ENCODE measurements at places on chromosomes 16 and 17.

- DNase-seq: peak; percentile 53
Measured at GRCh38 chr16:56944954-56945839, 13.3 kb downstream of the HERPUD1 start.

DNA sequence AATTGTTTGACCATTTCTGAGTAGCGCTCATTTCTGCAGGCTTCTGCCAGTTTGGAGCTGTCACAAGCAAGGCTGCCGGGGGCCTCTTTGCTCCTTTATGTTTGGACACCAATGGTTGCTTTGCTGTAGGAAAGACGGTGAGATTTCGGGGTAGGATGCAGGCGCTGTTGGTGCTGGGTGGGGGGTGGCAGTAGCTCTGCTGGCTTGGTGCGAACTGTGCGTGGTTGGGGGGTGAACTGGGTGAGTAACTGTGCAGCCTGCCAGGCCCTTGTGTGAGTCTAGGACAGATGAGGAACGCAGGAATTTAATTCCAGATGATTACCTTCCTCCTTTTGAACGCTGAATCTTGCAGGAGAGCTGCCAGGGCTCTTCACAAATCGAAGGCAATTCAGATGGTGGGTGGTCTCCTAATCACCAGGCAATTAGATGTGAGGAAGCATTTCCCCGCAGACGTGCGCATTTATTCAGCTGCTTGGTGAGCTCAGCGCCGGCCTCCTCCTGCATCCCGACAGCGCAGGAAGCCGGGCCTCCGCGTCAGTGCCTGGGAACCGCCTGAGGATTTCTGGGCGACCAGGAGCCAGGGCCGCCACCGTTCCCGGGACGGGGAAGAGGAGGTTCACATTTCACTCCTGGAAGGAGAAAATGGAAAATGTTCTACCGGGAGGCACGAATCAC, 154.4 kb downstream of the FOXL1 start:
- DNase-seq: no peak

GRCh38 chr16:6684076-6684673, 648.5 kb upstream of the RBFOX1 start:
- DNase-seq: no peak

DNA sequence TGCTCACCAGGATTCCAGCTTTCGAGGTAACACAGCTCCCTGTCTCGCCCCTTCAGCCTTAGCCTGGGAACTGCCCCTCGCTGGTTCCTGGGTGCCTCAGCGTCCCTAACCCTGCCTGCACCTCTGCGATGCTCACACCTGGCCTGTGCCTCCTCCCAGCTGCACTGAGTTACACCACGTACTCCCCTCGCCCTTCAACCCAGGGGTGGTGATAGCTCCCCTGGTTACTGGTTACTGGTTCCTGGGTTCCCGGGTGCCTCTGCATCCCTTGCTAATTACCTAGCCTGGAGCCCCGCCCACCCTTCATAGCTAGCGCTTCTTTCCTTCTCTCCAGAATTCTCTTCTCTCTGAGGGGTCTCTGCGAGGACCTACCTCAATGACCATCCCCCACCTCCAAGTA, 65.3 kb upstream of the PLCG2 start:
- no peak for DNase-seq

DNA sequence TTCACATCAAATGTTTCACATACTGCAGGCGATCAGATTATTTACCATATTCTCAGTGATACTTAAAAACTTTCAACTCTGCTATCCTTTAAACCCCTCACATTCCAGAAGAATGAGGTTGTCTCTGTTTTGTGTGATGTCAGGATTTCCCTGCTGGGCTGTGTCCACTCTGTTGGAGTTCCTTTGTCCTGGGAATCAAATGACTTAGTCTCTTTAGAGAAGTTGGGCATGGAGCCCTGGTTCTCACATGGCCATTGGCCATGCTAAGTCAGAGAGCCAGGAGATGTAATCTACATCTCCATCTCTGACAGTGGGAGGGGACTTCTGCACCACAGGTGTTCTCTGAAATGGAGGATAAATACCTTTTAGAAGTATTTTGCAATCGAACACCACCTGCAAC, 205.1 kb upstream of the MAF start:
- DNase-seq: no peak

- no peak for DNase-seq
Measured at GRCh38 chr17:40648384-40648968, 858 bp upstream of the SMARCE1 start.

DNA sequence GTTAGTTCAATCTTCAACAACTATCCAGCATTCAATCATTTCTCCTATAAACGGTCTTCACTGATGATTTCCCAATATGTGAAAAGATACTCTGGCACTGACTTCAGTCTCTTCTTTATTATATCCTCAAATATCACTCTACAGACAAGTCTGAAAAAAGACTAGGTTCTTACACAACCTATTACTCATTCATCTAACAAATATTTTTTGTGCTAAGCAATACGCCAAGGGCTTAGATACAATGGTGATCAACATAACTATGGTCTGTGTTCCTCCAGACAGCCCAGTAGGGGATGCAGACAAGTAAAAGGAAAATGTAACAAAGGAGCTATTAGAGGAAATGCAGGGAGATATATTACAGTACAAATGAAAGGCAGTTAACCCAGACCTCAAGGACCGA, 63.9 kb downstream of the MYO1D start:
- no peak for DNase-seq

DNA sequence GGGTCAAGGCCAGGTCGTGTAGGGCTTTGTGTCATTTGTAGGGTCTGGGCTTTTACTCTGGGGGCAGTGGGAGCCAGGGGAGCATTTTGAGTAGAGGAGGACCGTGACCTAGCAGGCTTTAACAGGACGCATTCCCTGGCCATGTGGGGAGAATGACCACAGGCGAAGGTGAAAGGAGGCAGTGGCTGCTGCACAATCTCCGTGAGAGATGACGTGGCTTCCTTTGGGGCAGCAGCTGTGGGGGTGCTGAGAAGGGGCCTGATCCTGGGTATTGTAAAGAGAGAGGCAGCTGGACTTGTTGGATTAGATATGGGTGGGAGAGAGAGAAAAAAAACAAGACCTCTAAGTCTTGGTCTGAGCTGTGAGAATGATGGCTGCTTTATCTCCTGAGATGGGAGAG, 46.0 kb downstream of the KATNIP start:
- DNase-seq: no peak

- DNase-seq: no peak
Measured at GRCh38 chr17:61064087-61064951, 335.3 kb upstream of the TBX2 start.

GRCh38 chr17:18160128-18160856, 23.3 kb upstream of the ALKBH5 start:
- no peak for DNase-seq

GRCh38 chr16:50742576-50743200, 802 bp downstream of the CYLD start:
- DNase-seq: no peak

GRCh38 chr17:63696381-63696961, 3.5 kb downstream of the LIMD2 start:
- DNase-seq: peak; percentile 46

DNA sequence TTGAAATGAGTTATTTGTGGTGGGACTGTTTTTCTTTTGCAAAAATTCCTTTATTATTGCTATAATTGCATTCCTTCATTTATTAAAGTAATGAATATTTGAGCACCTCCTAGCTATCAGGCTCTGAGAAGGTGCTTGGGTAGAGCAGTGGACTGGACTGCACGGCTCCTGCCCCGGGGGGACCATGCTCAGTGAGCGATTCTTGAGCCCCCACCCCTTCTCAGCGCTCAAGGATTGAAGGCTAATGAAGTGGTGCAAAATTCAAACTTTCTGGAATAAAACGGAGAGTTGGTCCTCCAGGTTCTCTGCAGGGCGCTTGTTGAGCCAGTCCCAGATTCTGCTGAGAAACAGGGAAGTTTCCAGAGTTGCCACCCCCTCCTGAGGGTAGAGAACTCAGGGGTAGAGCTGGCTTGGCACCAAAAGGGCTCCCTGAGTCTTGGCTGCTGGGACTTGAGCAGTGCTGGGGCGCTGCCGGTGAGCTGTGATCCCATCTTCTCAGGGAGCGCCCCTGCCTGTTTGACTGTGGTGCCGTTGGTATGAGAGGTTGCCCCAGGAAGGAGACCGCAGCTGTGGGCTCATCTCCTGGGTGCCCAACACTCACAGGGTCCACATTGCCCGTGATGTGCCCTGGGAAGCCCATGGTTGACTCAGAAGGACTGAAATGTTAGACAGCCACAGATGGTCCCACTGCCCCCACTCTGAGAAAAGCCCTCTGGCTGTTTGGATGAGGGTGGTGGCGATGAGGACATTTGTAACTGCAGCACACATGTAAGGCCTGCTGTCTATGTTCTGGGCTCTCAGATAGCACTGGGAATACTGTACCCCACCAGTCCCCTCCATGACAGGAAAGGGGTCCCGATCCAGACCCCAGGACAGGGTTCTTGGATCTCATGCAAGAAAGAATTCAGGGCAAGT, 20.0 kb downstream of the KSR1 start:
- DNase-seq: no peak

DNA sequence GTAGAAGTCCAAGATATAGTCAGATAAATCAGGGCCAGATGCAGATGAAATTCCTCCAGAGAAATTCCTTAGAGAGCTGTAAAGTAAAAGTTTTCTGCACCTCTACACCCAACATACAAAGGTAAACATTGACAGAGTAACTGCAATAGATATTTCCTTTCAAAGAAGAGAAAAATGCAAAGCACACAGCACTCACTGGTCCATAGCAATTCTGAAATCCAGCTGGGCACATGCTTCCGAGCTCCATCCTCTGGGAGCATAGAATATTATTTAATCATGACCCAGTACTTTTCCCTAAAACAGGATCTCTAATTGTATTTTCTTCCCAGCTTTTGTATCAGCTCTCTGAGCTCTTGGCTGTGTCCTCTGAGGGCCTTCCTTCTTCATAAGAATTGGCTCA, 239.5 kb upstream of the IRX3 start:
- DNase-seq: no peak

- no peak for DNase-seq
Measured at GRCh38 chr17:2347805-2348685, 10.7 kb downstream of the SGSM2 start.

DNA sequence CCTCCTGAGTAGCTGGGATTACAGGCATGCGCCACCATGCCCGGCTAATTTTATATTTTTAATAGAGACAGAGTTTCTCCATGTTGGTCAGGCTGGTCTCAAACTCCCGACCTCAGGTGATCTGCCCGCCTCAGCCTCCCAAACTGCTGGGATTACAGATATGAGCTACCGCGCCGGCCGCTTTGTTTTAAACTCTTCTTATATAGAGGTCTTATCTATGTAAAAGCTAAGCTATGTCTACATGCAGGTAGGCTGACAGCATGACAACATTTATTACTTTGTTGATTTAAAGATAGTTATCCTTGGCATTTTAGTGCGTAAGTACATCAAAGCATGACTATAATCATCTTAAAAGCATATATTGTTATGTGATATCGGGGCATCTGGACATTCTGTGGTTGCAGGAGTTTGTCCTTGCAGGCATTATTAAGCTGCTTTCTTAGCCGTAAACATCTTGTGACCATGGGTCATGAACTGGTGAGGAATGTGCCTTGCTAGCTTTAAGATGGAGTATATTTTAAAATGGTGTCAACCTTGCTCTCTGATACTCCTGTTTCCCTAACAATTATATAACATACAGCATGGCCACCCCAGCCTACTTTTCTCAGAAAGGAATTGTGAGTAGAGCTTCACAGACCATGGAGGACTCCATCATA, 45.8 kb upstream of the TAOK1 start:
- DNase-seq: no peak

DNA sequence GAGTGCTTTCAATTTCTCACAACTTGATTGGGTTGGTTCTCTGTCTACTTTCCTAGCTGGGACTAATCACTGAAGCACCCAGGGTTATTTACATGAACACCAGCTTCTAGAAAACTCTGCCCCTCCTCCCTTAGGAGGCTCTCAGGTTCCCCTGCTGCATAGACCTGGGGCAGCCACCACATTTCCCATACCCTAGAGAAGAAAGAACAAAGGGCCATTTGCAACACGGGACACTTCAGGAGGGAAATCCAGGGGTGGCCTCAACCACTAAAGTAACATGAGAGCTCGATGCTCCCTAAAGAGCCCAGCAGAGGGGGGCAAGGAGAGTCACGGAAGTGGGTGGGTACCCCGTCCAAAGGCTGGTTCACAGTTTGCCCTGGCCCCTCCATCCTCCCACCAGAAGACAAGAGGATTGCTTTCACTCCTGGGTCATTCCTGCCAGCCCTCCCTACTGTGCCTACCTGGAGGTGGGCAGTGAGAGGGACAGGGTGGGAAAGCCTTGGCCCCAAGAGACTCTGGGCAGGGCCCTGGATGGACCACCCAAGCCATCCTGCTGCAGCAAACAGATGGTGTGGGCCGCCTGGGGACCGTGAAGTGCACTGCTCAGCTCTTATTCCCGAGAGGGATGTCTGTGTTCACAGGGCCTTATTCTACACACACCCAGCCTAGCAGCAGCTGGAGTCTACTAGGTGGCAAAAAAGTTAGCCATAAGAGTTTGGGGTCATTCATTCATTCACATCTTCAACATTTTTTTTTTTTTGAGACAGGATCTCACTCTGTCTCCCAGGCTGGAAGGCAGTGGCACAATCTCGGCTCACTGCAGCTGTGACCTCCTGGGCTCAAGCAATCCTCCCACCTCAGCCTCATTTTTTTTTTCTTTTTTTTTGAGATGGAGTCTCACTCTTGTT, 392.1 kb downstream of the SOX9 start:
- DNase-seq: peak; percentile 32

DNA sequence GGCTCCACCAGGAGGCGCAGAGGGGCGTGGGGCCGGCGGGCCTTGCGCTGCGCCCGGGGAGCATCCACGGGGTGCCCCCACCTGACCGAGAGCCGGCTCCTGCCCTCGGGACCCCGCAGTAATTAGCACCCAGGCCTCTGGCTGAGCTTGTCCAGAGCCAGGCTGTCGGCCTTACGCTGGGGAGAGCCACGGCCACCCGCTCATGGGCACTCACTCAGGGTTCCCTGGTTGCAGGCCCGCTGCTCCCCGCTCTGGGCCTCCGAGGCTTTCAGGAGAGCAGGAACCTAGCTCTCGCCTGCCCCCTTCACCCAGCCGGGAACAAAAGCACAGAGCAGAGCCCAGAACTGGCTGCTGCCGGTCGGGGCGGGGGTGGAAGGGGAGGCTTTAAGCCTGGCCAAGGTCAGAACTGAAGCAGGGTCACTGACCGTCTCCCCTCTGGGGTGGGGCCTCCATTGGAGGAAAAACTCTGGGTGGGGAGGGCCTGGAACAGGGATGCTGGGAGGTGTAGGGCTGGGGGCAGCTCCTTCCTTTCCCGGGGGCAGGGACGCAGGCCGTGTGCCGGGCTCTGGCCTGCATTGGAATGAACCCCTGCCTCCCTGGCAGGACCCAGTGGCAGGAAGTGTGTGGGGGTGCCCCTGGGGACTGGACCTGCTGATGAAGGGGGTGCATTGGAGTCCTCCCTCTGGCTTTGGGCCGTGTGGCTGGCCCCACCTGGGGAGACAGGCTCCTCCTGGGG, 12.3 kb downstream of the GLIS2 start:
- no peak for DNase-seq
